ENCODE measurements at places on chromosomes 1 and 21.

GRCh38 chr21:35838350-35838749 is 222.0 kb downstream of the SETD4 start:
- DNase-seq: no peak

GRCh38 chr1:22821027-22821426 is 110.4 kb downstream of the EPHB2 start:
- DNase-seq: no peak

GRCh38 chr21:25649146-25649545 is 10.1 kb downstream of the JAM2 start:
- no peak for DNase-seq

GRCh38 chr1:94741510-94741909 is 78.6 kb upstream of the SLC44A3 start:
- no peak for DNase-seq

DNA sequence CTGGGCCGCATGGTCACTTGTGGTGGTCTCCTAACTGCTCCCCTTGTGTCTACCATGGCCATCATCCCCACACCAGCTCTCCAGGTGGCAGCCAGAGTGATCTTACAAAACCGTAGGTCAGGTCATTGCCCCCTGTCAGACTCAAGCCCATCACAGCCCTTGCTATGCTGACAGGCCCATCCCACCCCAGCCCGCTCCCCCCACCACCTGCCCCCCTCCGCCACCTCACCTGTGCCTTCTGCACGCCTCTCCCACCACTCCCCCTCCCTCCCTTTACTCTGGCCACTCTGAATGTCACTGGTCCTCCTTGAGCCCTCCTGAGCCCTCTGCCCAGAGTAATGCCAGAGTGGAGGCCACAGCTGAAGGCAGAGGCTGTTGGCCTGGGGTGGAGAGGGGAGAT is 28.5 kb downstream of the TEX35 start:
- DNase-seq: peak; percentile 56

DNA sequence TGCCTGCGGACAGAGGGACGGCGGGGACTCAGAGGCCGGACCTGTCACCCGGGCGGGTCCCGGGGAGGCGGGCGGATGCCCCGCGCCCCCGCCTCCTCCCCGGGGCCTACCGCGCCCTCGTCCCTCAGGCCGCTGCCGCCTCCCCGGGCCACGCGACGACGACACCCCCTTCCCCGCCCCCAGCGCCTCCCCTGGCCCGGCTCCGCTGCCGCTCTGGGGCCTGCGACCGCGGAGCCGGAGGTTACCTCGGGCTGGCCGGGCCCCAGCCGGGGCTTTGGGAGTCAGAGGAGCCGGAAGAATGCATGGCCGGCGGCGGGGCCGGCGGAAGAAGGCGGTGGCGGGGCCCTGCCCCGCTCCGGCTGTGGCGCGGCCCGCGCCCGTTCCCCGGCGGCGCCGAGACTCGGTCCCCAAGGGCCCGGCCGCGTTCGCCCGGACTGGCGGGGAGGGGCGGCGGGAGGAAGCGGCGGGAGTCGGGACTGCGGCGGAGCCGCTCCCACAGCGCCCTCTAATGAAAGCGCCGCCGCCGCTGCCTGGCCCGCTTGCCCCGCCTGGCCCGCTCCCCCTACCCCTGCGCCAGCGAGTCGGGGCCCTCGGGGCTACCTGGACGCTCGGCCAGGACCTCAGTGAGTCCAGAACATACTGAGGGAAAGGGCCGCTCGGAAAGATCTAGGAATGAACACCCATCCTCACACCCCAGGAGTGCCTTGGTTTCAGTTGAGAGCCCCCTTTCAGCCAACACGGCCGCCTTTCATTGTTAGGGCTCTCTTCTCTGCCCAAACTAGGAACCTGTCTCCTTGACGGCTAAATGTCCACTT is at the start of gene LPGAT1:
Gene LPGAT1, minus strand, starts transcription at position 436 of the 815 bp plus-strand sequence. CDS start 1,467 bp downstream, outside the sequence.
- peak; percentile 88 for DNase-seq

All from tibial artery (tissue), 4 donors.